ENCODE measurements at places on chromosomes 7 and 10.

DNA sequence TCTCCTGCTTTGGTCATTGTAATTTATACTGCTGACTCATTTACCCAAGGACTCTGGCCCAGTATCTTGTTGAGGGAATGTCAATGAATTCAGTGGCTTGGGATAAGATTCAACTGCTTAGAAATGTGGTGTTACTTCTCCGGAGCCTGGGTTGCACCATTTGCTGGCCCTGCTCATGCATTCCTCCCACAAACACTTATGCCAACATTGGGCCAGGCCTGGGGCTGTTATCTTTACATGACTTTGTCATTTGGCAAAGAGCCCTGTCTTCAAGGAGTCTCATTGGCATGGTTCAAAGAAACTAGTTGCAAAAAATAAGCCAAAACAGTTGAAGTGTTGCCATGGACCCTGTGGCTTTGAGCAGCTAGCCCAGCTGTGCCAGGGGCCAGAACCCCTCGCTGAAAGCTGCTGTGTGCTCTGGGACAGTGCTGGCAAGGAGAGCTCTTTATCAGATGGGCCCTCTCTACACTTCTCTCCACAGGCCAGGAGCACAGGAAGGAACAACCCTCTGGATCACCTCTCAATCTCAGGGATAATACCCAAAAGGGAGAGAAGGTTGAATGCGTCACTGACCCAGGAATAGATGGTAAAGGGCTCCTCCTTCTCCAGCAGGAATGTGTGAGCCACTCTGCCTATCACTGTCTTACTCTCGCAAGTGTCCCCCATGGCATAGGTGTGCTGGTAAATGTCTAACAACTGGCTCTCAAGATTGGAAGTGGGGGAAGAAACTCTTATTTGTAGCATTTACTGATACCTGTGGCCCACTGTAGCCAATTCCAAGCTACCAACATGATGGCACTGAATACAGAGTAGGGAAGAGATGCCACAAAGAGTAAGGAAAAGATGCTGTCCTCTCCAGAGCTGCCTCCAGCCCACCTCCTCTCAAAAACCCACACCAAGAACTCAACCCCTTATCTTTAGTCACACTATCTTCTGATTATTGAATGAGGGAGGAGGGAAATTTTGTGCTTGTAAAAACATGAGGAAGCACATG is 23.5 kb upstream of the PDE1C start:
- no peak for DNase-seq

- no peak for DNase-seq
These were observed 45.9 kb downstream of the HIPK2 start for GRCh38 chr7:139731802-139732470.

DNA sequence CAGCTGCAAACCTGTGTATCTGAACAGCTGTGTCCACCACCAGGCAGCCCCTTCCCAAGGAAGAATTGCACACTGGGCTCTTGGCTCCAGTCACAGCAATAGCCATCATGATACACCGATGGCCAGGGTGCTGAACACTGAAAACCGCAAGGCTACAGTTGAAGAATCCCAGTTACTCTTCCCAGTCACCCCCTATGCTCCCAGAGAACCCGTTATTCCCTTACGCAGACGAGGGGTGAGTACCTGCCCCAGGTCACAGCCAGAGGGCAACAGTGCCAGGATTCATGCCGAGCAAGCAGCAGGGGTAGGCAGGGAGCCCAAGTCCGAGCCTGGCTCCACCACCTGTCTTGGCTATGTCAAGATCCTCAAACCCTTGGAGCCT is 57.8 kb downstream of the RASGEF1A start:
- DNase-seq: no peak

- DNase-seq: no peak
These were observed 20.3 kb downstream of the CCDC126 start for GRCh38 chr7:23617482-23617881.

- DNase-seq: no peak
These were observed 466.1 kb upstream of the NRP1 start for GRCh38 chr10:33800545-33800944.

DNA sequence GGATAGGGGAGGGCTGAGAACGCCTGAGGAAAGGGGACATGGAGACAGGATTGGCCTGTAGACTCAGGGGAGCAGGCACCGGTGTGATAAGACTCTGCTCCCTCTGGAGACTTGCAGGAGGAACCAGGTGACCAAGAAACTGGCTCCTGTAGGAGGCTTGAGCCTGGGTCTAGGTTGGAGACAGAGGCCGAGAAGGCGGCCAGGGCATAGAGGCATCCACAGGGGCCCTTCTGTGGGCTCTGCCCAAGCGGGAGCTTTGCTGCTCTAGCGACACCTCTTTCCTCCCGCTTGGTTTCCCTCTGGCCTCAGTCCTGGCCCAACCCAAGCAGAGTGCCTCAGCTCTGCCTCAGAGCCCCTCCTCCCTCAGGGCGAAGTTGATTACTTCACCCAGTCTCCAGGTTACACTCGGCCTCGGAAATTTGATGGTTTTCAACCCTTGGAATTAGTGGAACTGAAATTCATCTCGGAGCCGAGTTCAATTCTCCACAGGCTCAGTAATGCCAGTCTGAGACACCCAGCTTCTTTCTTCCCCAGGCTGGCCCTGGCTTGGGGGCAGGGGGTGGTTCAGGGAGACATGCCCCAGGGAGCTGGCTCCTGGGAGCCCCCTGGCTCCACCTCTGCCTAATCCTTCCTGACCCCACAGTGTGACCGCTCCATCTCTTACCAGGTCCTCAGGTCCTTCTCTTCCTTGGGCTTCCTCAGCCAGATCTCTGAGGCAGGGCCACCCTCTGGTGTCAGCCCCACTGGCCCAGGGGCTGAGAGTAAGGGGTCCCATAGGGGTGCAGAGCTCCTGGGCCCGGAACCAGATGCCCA is 60.4 kb downstream of the PAX2 start:
- DNase-seq: no peak

GRCh38 chr7:106169821-106170610 is 57.9 kb upstream of the SYPL1 start:
- DNase-seq: no peak

- DNase-seq: no peak
These were observed 57.9 kb downstream of the CUX1 start for GRCh38 chr7:101875283-101875846.

DNA sequence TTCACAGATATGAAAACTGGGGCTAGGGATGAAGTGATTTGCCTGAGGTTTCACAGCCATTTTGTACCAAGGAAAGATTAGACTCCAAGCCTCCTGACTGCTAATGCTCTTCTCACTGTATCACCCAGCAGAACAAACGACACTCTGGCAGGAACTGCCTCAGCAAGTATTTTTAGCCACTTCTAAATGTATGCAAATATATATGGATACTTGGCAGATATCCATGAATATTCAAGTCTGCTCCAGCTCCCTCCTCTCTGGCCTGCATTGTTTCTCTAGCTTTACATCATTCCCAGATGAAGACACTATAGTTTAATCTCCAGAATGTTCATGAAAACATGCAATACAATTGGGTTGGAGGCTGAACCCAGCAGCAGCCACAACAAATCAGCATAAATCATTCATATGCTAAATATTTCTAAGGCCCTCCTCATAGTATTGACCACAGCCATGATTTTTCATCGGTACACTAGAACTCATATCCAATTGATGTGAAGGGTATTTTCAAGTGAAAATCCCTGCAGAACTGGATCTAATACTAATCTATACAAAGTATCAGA is 65.5 kb downstream of the HPSE2 start:
- no peak for DNase-seq

DNA sequence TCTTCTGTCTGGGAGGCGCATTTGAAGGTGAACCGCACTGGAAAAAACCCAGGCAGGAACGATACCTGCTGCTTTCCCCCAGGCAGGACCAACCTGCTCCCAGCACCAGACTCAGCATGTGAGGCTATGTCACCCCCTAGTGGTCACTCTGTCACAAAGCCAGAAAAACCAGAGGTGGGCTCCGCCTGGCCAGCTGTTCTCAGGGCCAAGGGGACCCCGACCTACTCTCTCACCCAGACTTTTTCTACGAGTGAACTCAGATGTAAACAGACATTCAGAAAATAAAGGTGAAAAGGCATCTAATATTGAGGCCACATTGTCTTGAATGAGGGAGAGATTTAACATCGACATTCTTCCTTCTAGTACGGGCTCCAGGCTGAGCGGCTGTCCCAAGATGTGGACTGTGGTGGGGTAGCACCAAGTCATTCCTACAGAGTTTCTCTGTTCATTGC is 117.3 kb downstream of the PRKAG2 start:
- peak; percentile 61 for DNase-seq

GRCh38 chr7:104206841-104207240 is 972 bp downstream of the ORC5 start:
- DNase-seq: peak; percentile 10

DNA sequence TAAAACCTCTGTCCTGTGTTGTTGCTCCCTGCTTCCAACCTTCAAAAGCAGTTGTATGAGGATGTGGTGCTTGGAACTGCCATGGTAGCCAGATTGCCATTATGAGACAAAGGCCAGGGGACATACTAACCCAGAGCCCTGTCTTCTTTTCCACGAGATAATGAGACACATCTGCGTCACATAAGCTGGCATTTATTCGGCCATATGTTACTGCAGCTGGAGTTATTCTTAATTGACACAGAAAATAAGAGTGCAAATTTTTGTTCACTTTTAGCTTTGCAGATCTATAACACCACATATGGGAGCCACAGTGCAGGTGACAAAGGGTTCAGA is 15.5 kb upstream of the PDLIM1 start:
- no peak for DNase-seq
